ENCODE measurements at places on chromosomes 12 and 14. TPM values are rescaled to one million over a fixed set of nuclear protein-coding genes. Genes with fewer than 3 reads are reported as not detected.

MAP4K5 gene
- polyA plus RNA-seq: 32.2 TPM

CIROP gene
- not detected for polyA plus RNA-seq

UNC119B gene
- polyA plus RNA-seq: 7.6 TPM

COCH gene
- polyA plus RNA-seq: 2.6 TPM

KRT71 gene
- polyA plus RNA-seq: not detected

OR4Q3 gene
- polyA plus RNA-seq: not detected

Data from GM12878 (cell line).